ENCODE measurements at places on chromosomes 4 and X.

DNA sequence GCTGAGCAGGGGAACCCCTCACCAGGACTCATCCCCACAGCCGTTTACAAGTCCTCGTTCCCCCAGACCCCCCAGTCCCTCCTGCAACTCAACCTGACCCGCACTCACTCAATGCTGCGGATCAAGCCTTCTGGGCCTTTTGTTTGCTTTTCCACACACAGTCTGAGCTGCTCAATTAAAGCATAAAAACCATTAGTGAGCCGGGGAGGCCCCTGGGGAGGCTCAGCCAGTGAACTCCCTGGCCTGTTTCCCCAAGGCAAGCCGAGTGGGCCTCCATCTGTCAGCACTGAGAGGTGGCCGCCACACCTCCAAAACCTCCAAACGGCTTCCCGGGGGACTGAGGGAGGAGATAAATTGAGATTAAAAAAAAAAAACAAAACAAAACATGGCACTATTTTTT, 158.5 kb downstream of the SHOX start:
- no peak for DNase-seq

GRCh38 chrX:135432453-135432852, 10.7 kb downstream of the SMIM10L2A start:
- no peak for DNase-seq

GRCh38 chrX:154649503-154650220, 3.7 kb downstream of the CTAG2 start:
- DNase-seq = no peak

GRCh38 chr4:688854-689681, at the start of gene SLC49A3:
TSS of gene SLC49A3 (minus strand) at chr4:689151. CDS start at chr4:689127, 24 bp downstream.
- no peak for DNase-seq

GRCh38 chrX:30215357-30215843, at the start of gene MAGEB2:
TSS of gene MAGEB2 (plus strand) at chrX:30215563. CDS start at chrX:30218581, 3,018 bp downstream.
- no peak for DNase-seq

DNA sequence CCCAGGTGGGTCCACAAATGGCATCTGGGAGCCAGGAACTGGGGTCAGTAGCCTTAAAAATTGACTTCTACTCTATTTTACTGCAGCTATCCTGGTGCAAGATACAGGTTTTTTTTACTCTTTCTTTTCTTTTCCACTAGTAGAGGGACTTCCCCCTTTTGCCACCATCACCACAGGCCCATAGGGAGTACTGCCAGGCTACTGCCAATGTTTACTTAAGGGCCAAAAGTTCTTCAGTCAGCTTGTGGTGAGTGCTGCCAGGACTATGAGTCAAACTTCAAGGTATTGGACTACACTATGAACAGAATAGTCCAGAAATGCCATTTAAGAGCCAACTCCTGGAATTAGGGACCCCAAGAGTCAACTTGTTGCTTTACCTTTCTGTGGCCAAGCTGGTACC, 94.7 kb downstream of the EDA2R start:
- no peak for DNase-seq

GRCh38 chrX:130172127-130172845, 524 bp downstream of the RAB33A start:
- no peak for DNase-seq

Data from CD4-positive, alpha-beta T cell treated with Interleukin-2 at 100 ng/mL for 4 hours (primary cell).